ENCODE measurements at places on chromosomes 6 and 20.

- DNase-seq = no peak
Observed at GRCh38 chr6:170201361-170201760, 89.5 kb downstream of the DLL1 start.

- no peak for DNase-seq
Observed at GRCh38 chr6:160926281-160927276, 65.0 kb upstream of the MAP3K4 start.

DNA sequence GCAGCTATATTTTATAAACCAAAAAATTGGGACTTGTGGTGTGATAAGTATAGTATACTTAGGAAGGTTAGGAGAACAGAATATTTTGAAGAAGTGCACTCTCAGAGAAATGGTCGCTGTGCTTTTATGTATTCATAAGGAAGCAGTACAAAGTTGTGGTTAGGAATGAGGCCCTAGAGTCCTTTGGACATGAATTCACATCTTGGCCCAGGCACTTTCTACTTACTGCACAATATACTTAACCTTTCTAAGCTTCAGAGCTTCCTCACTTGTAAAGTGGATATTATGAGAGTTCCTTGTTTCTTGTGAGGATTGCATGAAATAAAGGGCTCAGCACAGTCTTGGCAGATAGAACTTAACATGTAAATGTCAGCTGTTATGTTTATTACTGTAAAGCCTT lies 21.0 kb upstream of the SERINC3 start:
- no peak for DNase-seq

GRCh38 chr20:17651760-17652388 lies 30.2 kb downstream of the RRBP1 start:
- no peak for DNase-seq

GRCh38 chr6:3312604-3313231 lies 54.0 kb downstream of the PSMG4 start:
- DNase-seq = no peak

GRCh38 chr6:24520929-24521546 lies 26.3 kb downstream of the ALDH5A1 start:
- DNase-seq = no peak

GRCh38 chr6:130159956-130160355 lies 62.8 kb downstream of the SAMD3 start:
- DNase-seq = no peak

DNA sequence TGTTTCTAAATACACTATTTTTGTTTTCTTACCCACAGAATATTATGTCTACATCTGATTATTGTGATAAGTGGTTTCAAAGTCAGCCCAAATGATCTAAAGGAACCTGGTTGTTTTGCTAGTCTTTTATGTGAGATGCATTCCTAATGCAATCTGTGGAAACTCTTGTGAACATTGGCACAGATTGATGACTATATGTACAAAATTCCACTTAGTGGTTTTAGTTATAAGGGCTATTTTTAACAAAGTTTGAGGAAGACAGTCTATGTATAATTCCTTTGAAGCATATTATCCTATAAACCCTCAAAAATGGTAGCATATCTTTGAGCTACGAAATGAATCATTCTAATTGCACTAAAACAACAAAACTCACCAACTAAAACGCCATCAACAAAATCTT lies 140.9 kb downstream of the GRIK2 start:
- DNase-seq = no peak

GRCh38 chr6:24458134-24458533 lies 31.2 kb downstream of the GPLD1 start:
- DNase-seq = no peak

DNA sequence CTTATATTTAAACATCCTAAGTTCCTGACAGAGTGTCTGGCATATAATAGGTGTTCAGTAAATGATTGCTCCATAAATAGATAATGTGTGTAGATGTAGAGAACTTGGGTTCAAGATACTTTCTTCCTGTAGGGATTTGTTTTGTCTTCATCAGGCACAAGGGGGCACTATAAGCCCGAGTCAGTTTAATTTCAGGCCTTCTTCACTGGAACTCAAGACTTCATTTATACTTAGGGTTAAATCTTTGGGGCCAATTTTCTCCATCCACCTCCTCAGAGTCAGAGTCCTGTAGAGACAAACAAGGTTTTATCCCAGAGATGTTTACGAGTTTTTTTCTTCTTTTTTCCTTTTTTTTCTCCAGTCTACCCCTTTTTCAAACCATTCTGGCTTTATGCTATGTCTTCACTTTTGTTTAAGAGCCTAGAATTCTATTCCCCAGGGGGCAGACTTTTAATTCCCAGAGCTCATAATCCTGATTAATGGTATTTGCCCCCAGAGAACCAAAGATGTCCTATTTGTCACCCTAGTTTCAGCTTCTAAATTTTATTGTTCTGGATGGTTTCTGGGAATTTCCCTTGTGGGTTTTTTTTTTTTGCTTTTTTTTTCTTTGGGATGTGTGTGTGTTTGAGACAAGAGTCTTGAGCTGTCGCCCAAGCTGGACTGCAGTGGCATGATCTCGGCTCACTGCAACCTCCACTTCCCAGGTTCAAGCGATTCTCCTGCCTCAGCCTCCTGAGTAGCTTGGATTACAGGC lies 88.4 kb downstream of the HFE start:
- no peak for DNase-seq

GRCh38 chr20:380763-381580 lies 412 bp downstream of the TRIB3 start:
- peak; percentile 42 for DNase-seq

GRCh38 chr20:61449916-61450315 lies 197.9 kb downstream of the CDH4 start:
- DNase-seq = no peak

- no peak for DNase-seq
Observed at GRCh38 chr6:158257781-158258180, 54.5 kb upstream of the TULP4 start.

DNA sequence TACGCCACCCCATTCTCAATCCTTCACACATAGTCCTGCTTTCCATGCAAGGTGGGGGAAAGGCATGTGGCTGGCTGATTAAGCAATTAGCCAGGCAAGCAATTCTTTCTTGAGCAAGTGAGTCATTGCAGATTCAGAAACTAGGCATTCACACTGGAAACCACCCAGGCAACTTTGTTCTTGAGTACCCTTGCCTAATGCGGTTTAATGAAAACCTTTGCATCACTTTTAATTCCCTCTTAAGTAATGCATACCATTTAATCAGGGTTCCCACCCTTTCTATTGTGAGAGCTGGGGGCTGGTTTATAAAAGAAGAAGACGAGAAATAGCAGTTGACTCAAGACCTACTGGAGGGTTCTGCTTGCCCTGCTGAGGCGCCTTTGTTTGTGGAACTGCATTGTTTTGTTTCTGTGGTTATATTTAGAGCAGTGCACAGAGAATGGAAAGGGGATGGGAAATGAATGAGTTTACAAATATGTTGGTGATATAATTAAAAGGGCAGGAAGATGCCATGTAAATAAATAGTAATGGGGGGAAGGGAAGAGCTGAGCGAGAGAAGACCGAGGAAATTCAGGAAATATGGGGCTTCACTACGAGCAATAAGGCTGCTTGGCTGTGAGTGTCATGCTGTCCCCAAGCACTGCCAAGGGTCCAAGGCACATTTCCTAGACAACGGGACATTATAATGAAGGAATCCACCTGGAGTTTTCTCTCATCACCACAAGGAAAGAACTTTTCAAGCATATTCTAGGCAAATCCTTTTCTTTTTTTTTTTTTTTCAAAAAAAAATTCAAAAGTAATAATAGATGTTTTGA lies 48.8 kb upstream of the TSHZ2 start:
- DNase-seq = no peak

- DNase-seq = no peak
Observed at GRCh38 chr6:129276461-129276860, 393.5 kb downstream of the LAMA2 start.

DNA sequence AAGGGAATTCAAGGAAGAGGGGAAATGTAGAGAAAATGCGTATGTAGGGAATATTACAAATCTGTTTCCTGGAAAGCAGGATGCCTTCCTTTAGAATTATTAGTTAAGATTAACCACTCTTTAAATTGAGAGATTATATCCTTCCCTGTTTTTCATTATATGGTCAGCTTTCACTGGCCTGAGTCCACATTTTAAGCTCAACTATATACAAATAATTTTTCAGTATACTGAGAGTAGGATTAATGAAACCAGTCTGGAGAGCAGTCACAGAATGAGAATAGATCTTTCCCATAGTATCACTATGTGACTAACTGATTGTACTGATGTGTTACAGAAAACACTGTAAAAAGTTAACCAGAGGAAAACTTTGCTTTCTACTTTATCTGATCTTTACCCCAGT lies 306.3 kb downstream of the LAMA2 start:
- no peak for DNase-seq

- no peak for DNase-seq
Observed at GRCh38 chr6:56230976-56231566, 16.3 kb downstream of the COL21A1 start.

- DNase-seq = no peak
Observed at GRCh38 chr6:13357551-13358075, 29.3 kb upstream of the TBC1D7 start.

DNA sequence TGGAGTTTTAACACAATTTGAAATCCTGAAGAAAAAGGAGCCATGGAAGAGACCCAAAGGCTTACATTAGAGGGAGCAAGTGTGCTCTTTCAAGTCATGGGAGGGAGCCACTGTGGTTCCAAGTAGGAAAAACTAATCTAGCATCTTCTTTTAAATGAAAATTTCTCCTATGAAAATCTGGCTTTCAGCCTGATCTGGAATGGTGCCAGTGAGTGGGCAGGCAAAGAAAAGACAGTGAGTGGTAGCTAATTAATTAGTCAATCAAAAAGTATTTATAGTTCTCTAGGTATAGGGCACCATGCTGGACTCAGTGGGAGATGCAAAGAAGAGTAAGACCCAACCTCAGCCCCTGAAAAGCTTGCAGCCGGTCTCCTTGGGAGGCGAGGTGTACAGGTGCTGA lies 21.9 kb downstream of the CAP2 start:
- no peak for DNase-seq

DNA sequence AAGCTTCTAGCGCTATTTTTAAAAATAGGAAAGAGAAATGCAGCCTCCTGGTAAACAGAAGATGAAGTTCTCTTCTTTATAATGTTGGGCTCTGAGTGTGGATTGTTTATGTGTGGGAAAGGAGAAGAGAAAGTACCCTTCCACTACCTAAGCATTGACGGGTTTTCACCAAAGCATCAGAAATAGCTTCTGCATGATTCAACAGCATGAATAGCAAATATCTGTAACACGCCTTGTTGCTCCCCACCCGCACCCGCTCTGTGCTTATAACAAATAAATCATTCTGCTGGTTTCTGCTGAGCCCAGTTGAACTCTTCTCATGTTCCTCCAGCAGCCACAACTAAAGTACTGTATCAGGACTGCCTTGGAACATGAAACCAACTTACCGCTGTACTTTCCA lies 20.7 kb downstream of the TXLNB start:
- no peak for DNase-seq

GRCh38 chr6:35019831-35020230 lies 121.3 kb downstream of the TCP11 start:
- no peak for DNase-seq

DNA sequence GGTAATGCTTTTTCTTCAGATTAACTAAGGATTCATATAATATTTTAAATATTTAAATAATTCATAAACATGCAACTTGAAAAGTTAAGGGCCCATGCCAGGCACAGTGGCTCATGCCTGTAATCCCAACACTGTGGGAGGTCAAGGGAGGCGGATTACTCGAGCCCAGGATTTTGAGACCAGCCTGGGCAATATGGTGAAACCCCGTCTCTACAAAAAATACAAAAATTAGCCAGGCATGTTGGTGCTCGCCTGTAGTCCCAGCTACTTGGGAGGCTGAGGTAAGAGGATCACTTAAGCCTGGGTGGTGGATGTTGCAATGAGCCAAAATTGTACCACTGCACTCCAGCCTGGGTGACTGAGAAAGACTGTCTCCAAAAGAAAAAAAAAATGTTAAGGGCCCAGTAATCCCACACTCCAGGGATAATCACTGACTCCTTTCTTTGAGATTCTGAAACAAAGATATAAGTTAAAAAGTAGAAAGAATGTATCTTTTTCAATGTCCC lies 7.9 kb upstream of the RIN2 start:
- no peak for DNase-seq

- no peak for DNase-seq
Observed at GRCh38 chr6:3163248-3163594, 5.9 kb upstream of the TUBB2A start.
